Type B pancreatic cell (in vitro differentiated cells): ENCODE measurements at places on chromosomes 12 and 14. TPM values are rescaled to one million over a fixed set of nuclear protein-coding genes. Genes with fewer than 3 reads are reported as not detected.
A peak's percentile ranks its signal among the peaks of the same experiment; 100 is the strongest.

- DNase-seq = no peak
These were observed 111.0 kb upstream of the GSC start for GRCh38 chr14:94880876-94881275.

DNA sequence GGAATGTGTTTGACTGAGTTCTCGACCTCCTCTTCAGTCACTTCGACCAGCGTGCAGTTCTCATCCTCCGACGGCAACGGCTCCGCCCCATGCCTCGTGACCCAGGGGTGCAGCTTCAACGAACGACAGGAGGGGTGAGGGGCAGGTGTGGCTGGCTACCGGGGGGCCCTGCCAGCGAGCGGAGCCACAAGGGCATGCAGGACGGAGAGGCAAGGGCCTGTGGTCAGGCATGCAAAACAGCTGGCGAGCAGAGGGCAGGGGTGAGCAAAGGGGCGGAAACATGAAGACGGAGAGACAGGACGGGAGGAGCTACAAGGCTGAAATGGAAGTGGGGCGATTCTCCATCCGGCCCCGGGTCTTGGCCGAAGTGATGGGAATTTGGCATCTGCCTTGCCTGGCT, 38.7 kb downstream of the P2RX4 start:
- no peak for DNase-seq

GRCh38 chr12:50518090-50518489, 13.3 kb downstream of the DIP2B start:
- DNase-seq = no peak

- DNase-seq = no peak
These were observed 345.0 kb downstream of the SLC16A7 start for GRCh38 chr12:59940631-59941342.

- no peak for DNase-seq
These were observed 110.1 kb upstream of the BCL2L14 start for GRCh38 chr12:11960646-11961045.

DNA sequence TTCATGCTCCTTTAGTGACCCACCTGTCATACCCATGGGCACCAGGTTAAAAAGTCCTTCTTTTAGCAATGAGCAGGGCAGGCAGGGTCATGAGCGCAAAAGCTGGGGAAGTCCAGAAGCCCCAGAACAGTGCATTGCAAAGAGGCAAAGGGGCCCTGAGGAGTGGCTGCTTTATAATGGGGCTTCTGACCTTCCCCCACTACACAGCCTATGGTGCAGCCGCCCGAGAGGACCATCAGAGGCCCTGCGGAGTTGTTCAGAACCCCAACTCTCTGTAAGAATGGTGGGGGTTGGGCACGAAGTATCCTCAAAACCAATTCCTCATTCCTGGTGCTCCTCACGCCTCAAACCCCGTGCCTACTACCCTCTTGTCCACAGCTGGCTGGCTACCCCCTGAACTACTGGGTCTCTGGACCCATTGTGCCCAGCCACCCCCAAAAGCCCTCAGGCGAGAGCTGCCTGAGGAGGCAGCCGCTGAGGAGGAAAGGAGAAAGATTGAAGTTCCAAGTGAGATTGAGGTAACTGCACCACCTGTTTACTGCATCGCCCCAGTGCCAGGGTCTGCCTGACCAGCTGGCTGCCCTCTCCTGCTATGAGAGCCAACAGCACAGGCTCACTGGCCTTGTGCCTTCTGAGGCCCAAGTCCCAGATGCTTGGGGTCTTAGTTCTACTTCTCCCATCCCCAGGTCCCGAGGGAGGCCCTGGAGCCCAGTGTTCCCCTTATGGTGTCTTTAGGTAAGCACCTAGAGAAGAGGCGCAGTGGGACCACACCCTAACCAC, 6.7 kb downstream of the REC8 start:
- no peak for DNase-seq

DNA sequence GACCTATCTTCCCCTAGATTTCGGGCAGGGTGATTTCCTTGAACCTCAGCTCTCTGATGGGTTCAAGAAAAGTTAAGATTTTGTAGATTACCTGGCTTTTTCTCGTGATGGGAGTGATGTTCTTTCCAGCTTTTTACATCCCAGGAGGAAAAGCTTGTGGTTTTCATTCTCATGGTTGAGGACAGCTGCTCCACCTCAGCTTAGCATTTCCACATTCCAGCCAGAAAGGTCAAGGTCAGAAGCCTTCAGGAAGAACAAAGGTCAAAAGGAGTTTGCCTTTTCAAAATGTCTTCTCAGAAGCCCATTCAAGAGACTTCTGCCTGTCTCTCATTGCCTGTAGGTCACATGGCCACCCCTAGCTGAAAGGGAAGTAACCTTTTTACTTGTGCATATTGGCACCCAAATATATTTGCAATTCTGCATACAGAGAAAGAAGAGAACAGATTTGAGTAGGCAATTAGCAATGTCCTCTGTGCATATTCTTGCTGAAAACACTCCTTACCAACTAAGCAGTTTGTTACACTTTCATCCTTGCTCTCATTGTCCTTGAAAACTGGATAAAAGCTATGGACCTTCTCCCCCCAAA, 6.6 kb upstream of the ADGRD1 start:
- no peak for DNase-seq

DNA sequence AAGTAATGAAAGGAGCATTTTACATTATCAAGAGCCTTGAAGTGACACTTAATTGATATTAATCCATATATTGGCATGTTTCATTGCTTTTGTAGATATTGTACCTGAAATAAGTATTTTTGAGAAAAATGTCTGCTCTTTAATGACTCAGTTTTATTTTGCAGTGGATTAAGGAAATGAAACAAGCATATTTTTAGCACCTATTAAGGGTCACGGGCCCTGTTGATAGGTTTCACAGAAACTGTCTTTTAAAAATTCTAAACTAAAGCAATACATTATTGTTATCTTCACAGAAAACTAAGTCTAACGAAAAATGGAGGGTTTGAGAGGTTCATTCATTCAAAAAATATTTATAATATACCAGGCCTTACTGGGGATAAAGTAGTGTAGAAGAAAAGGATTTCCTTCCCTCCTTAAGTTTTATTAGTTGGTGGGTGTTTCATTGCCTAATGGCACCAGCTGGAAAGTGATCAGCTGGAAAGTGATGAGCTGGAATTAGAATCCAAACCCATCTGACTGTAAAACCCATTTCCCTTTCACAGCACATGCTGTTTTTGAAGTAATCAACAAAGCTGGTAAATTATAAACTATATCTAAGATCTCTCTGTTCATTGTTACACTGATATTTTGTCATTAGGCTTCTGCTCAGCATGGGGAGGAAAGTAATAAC, 54.2 kb downstream of the PTPRQ start:
- DNase-seq = no peak

GRCh38 chr12:98725476-98726247, 80.6 kb downstream of the APAF1 start:
- no peak for DNase-seq

GRCh38 chr14:59166258-59166657, 22.2 kb upstream of the DAAM1 start:
- no peak for DNase-seq

DNA sequence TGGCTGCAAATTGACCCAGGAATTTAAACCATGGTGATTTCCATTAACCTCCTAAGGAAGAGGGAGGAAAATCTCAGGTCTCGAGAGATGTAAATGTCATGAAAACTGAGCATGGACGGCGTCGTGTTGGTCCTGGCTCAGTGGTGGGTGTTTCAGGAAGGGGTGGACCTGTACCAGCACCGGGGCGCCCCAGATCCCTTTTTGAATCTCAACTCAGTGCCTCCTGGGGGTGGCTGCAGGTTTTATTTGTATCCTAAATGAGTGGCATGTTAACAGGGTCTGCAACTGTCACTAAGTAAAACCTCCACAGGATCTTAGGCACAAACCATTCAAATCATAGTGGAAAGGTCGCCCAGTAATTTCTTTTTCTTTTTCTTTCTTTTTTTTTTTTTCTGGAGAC, 101.3 kb downstream of the ASCL4 start:
- no peak for DNase-seq

- DNase-seq = no peak
These were observed 57.4 kb downstream of the FBXO33 start for GRCh38 chr14:39374851-39375250.

- DNase-seq = no peak
These were observed 695.5 kb upstream of the LRFN5 start for GRCh38 chr14:40911141-40911540.

DNA sequence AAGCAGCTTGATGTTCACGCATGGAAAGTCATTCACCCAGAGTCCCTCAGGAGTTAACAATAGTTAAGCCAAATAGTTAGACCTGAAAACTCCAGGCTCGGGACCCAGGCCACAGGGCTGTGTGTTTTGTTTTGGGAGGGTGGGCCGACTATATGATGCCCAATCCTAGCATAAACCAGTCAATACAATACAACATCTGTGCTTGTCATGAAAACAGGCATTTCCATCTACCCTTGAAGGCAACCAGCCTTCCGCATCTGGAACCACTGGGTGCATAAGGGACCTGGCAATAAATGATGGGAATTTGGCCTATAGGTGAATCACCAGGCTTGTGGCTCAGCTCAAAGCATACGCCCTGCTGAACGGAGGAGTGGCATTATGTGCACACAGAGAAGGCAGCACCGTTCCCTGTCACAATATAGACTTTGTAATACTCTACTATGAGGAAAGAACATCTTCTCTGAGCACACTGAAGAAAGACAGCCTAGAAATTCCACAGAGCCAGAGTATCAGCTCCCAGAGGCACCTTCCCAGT, 91.0 kb upstream of the FOXN3 start:
- peak; percentile 27 for DNase-seq

GRCh38 chr12:111443586-111443985, 37.9 kb downstream of the SH2B3 start:
- no peak for DNase-seq

- no peak for DNase-seq
These were observed 55.4 kb upstream of the NCOR2 start for GRCh38 chr12:124622764-124623163.

GRCh38 chr12:99392091-99392850, 255.3 kb upstream of the GARIN6 start:
- DNase-seq = no peak

GRCh38 chr14:82636426-82636825, 1102.8 kb upstream of the SEL1L start:
- no peak for DNase-seq

DNA sequence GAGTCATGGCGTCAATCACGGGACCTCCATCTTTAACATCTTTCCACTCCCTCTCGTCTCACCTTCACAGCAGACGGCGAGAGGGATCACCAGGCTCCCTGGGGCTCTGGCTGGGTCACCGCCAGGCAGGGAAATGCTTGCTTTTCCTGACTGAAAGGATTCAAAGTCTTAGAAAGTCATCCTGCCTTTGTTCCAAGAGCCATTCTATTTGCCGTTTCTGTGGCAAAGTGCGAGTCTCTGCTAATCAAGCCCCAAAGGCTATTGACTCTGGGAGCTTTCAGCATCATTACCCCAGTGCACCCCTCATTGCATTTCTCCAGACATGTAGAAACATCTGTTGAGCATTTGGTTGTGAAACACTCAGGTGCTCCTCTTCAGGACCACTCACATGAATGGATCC, 69.6 kb downstream of the GSC start:
- no peak for DNase-seq

- DNase-seq = no peak
These were observed 242.7 kb downstream of the VRK1 start for GRCh38 chr14:97039717-97040363.

IL31 gene
- total RNA-seq = not detected in 2 replicates

TAS2R8 gene
- not detected in 2 replicates for total RNA-seq

ACYP1 gene
- total RNA-seq = 12.9 and 20.7 TPM in 2 replicates

CBLN3 gene
- total RNA-seq = 1.4 and 2.4 TPM in 2 replicates

IGF1 gene
- total RNA-seq = 8.4 and 16.1 TPM in 2 replicates

FAM186B gene
- total RNA-seq = 0.14 and 0.21 TPM in 2 replicates

SMCO2 gene
- total RNA-seq = 0.31 TPM in 1 of 2 replicates, not detected in the other

SART3 gene
- 48.5 and 72.6 TPM in 2 replicates for total RNA-seq

NKX2-1 gene
- total RNA-seq = 7.4 and 9.3 TPM in 2 replicates
